ENCODE measurements at places on chromosomes 16 and 17.
A peak's percentile ranks its signal among the peaks of the same experiment; 100 is the strongest.

- DNase-seq = no peak
These were observed 11.7 kb upstream of the CUEDC1 start for GRCh38 chr17:57966875-57967274.

- no peak for DNase-seq
These were observed 8.0 kb upstream of the MYH13 start for GRCh38 chr17:10380631-10381408.

- peak; percentile 73 for DNase-seq
These were observed 31.5 kb downstream of the SIAH1 start for GRCh38 chr16:48353565-48354163.

DNA sequence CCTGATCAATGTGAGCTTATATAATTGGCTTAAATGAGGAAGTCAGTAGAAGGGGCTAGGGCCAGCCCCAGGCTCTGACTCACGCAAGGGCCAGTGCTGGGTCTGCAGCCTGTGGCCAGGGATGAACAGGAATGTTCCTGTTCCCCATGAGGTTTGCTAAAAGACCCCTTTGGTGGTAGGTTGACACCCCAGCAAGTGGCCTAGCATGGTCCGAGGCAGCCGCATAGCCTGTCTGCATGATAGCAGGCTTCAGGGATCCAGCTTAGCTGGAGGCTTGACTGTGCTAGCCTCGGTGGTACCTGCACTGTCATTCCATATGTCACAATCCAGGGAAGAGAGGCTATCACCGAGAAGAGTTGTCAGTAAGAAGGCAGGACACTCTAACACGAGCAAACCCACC lies 23.5 kb downstream of the TRIM25 start:
- no peak for DNase-seq

DNA sequence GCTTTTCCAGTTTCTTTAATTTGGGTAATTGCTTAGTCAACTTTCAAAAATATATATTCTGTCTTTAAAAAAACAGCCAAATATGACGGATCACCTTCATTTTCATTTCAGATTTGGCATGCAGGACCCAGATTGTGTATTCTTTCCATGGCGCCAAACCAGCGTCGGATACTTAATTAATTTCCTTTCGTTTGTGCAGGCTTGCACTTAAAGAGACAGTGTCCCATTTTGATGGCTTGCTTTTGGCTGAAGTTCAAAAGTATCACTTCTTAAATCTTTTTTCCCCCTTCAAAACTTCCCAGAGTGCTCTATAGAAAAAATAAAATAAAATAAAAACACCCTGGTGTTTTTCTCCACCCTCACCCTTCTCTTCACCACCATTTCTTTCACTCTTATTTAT lies 394.5 kb upstream of the SOX9 start:
- DNase-seq = no peak

All from activated CD4-positive, alpha-beta memory T cell treated with anti-CD3 and anti-CD28 coated beads, Interleukin-2, amount 10 ng/mL, durations not matched to agents 7 days and 5 days (primary cell).